ENCODE measurements at places on chromosomes 2 and 18.

- no peak for DNase-seq
These were observed 124.2 kb upstream of the REV1 start for GRCh38 chr2:99613980-99614379.

GRCh38 chr2:224971214-224971613, 71.1 kb downstream of the DOCK10 start:
- no peak for DNase-seq

DNA sequence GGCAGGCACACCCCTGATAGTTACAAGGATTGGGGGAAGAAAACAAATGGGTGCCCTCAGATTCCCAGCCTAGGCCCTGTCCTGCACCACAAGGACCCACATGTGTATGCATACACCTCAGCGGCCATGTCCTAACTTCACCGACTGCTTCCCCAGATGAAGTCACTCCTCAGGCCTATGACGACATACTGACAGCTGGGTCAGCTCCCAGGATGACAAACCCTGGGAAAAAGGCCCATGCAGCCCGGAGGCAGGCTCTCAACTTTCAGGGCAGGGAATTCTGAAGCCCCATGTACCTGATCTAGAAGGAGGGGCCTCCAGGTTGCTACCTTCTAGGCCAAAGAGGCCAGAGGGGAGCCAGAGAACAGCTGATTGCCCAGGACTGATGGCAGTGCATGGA, 11.0 kb upstream of the PLEKHM3 start:
- DNase-seq, result no peak

- no peak for DNase-seq
These were observed 8.6 kb upstream of the ABCB11 start for GRCh38 chr2:169039702-169040101.

- no peak for DNase-seq
These were observed 34.6 kb upstream of the SP9 start for GRCh38 chr2:174300114-174300513.

- DNase-seq, result no peak
These were observed 15.1 kb downstream of the CLIP4 start for GRCh38 chr2:29130295-29130694.

GRCh38 chr2:110990440-110990839, 130.3 kb upstream of the BCL2L11 start:
- no peak for DNase-seq

- peak; percentile 17 for DNase-seq
These were observed 76.0 kb downstream of the CD28 start for GRCh38 chr2:203782262-203782976.

- no peak for DNase-seq
These were observed 22.4 kb upstream of the ARMC9 start for GRCh38 chr2:231176066-231176465.

- DNase-seq, result no peak
These were observed 126.6 kb downstream of the SH3RF3 start for GRCh38 chr2:109255654-109256053.

GRCh38 chr18:54822872-54823845, 5.1 kb upstream of the RAB27B start:
- DNase-seq, result no peak

GRCh38 chr2:18301421-18302139, 258.9 kb downstream of the RDH14 start:
- DNase-seq, result no peak

DNA sequence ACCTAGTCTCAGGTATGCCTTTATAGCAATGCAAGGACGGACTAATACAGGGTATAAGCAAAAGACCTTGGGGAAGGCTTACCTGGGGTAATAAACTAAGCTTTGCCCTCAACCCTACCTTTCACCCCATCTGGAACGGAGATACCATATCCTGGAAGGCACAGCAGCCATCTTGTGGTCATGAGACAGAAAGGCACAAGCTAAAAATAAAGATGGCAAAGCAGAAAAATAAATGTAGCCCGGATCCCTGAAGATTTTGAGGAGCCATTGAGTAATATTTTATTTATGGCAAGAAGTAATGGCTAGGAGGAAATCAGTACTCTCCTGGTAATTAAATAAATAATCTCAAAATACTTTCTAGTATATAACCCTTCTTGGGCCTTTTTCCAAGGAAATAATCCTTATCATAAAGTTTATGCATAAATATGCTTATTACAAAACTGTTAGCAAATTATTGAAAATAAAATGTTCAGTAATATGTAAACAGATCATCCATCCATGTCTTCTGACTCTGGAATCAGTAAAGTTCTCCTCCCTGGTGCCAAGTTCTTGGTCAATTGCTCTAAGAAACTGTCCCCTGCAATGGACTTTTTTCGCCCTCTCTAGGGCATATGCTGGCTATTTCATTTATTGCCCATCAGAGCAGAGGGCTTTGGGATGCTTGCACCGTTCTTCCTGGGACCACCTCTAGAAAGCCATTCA, 198.7 kb downstream of the SPP2 start:
- no peak for DNase-seq

DNA sequence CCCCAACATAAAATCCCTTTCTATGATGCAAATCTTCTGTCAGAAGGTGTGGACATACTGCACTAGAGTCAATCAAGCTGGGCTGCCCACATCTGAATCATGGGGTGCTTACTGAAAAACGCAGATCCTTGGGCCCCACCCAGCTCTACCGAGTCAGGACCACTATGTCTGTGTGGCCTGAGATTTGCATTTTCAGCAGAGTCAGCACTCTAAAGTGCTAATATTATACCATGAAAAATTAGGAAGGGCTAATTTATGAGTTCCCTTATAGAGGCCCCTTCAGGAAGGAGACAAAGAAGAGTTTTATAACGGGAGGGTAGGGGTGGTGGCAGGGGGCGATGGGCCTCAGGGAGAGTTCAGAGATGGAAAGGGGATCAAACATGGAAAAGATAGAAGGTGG, 163.3 kb upstream of the NABP1 start:
- DNase-seq, result no peak

GRCh38 chr2:200968735-200969134, 5.3 kb upstream of the ORC2 start:
- DNase-seq, result no peak

GRCh38 chr18:39647627-39648534, 2082.3 kb upstream of the CELF4 start:
- no peak for DNase-seq

- no peak for DNase-seq
These were observed 56.9 kb downstream of the KCNS3 start for GRCh38 chr2:17935242-17935885.

DNA sequence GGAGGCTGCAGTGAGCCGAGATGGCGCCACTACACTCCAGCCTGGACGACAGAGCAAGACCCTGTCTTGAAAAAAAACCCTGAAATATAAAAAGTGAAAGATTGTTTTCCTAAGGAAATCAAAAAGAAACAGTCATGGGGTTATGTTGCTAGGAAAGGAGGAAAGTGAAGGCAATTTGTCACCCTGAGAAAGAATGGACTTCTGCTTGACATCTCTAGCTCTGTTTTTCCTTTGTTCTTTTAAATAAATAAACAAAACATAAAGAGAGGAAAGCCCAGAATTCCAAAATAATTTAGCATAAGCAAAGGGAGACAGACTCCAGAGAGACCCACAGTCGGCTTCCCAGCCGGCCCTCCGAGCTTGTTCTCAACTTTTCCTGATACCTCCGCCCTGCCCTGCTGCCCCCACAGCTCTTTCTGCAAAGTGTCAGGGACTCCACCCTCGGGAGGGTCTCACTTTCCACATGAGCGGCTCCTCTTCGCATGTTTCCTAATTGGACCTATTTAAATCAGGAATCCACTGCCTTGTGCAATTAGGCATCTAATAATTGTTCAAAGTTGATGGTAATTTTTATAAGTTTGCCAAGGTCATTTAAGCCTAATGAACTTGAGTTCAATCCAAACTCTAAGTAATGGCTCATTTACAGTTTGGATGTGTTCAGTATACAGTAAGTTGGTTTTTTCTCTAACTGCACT, 49.8 kb upstream of the COPS8 start:
- no peak for DNase-seq

DNA sequence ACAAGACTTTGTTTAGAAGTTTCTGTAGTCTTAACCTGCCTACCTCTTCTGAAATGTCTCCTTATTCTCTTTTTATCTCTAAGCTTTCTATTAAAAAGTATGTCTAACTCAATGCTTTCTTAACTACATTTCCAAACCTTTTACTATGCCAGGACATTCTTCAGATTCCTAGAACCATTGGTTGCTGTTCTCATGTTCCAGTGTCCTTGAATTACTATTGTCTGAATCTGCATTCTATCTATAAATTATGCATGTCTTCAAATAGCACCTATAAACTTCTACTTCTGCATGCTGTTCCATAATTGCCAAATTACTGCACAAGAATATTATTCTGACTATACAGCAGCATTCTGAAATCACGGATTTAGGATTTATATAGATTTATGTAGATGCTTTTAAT, 166.0 kb upstream of the VWC2L start:
- no peak for DNase-seq

DNA sequence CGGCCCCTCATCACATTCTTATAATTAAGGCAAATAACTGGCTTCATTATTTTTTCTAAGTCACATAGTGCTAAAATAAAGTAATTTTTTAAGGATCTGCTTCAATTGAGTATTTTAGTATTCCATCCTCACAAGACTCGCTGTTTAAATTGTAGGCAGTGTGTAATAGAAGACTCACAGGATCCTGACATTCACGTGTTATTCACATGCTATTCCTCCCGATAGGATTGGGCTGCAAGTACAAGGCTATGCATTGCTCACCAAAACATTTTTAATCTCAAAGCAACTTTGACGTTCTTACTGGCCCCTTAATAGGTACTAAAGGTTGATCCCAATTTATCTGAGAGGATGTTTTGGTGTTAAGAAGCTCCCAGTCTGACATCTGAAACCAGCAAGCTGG, 127.6 kb upstream of the L3MBTL4 start:
- DNase-seq, result no peak

DNA sequence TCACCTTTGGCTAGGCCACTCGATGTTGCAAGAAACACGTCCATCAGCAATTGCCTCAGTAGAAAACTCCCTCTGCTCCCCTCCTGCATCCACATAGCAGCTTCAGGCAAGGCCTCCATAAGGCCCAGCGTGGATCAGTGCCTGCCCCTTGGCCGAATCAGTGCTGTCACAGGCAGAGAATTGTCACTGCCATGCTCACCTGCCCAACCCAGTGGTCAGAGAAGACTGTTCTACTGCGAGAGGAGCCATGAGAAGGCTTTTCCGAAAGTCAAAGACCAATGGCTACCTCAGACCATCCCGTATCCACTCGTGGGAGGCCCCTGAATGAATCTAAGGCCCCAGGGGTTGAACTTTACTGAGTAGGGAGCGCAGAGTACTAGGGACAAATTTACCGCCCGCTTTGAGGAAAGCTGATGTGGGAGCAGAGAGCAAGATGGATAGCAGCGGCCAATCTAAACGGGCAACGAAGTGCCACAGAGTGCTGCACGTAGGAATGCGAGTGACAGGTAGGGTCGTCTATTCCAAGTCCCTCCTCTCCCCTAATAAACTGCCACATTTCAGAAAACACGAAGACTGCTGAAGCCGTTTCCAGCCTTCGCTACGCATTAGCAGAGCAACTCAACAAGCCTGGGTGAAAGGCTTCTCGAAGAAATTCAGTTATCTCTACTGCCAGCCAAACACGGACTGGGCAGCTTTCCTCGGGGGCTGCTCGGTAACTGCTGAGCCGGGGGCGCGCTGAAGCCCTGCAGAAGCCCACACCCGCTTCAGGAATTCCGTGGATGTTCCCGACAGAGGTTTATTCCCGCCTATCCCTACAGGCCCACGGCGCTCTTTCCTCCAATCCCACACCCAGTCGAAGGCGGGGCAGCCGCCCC, 968 bp upstream of the RALBP1 start:
- DNase-seq, result no peak

GRCh38 chr18:26928670-26929313, 63.3 kb upstream of the AQP4 start:
- DNase-seq, result no peak

DNA sequence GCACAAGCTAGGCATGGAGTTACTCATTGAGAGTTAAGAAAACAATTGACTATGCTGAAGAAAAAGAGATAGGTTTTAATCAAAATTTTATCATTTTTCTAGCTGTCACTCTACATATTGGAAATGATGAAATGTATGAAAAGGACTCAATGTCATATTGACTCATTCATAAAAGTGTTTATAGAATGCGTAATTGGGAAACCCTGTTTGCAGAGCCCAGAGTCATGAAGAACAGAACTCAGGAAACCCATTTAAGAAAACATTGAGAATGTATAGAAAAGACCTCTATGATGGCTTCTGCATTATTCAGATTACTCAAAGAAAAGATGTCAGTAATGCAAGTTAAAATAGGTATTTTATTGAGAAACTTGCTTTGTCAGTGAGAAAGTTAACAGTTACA, 36.4 kb downstream of the SCRN3 start:
- DNase-seq, result no peak

DNA sequence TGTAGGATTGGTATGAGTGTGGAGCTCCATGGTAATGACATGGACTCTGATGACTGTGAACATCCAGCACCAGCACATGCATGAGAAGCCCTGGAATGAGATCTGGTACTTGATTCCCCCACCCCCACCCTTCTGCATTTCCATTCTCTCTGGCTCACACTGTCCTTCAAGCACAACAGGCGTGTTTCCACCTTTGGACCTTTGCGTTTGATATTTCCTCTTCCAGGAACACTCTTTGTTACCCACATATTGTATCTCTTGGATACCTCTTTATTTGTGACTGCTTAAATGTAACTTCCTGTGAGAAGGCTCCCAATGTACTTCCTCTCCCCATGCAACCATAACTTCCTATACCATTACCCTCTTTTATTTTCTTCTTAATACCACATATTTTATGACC, 263.8 kb downstream of the HNMT start:
- no peak for DNase-seq

- DNase-seq, result no peak
These were observed 182.0 kb downstream of the ZBTB7C start for GRCh38 chr18:48227206-48227605.

GRCh38 chr2:74502147-74502719, 2.8 kb upstream of the LBX2 start:
- DNase-seq, result no peak

GRCh38 chr2:164032995-164033394, 297.2 kb upstream of the FIGN start:
- no peak for DNase-seq

DNA sequence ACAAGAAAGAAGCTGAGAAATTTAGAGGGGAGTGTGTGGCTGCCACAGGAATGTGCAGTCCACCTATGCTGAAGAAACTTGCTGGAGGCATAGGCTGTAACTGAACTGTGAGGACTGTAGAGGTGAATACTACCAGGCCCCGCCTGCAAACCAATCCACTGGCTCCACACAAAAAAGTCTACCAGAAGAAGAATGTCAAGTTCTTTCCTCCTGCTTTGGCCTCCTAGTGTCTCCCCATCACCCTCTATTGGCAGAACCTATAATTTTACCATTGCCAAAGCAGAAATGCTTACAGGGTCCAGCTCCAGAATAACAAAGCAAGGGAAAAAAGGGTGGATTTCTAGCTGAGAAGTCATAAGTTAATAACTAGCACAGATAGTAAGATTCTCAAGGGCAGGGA, 5.9 kb upstream of the ATP5MC3 start:
- no peak for DNase-seq

DNA sequence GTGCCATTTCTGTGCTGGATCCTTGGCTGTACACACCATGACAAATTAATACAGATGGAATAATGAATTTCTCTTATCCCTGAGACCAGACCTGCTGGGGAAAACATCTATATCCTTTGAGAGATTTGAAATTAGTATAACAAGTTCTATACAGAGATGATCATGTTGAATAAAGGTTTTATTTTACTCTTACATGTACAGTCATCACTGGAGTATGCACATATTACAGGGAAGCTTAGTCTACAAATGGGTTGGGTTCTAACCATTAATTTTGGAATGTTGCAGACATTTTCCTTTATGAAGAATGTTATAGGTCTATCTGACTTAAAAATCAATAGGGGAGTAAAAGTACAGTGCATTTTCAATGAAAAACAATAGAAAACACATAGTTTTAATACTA, 29.9 kb upstream of the MMADHC start:
- no peak for DNase-seq

GRCh38 chr2:46392561-46393346, 86.6 kb upstream of the TMEM247 start:
- DNase-seq, result no peak

All from gastrocnemius medialis (tissue), 4 donors.